Islet precursor cell (in vitro differentiated cells): ENCODE measurements at places on chromosomes 12 and 14.
A peak's percentile ranks its signal among the peaks of the same experiment; 100 is the strongest.

DNA sequence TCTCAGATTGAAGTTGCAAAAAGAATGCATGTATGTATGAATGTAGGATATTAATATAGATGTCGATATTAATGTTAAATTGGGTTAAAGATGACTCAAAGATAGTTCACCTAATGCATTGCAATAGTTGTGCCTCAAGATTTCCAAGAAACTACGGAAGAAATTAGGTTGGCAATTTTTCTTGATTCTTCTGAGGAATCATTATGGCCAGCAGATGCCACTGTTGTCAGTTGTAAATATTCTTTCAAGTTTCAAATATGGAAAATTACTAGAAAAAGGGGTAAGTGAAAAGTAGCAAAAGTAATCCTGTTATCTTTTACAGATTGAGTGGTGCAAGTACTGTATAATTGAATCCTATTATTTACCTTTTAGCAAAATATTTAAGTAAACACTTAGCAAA, 202.1 kb downstream of the ADAMTS20 start:
- no peak for DNase-seq

GRCh38 chr12:10220398-10221077, 7.9 kb downstream of the GABARAPL1 start:
- DNase-seq, result peak; percentile 36

GRCh38 chr12:28390761-28391385, 200.6 kb downstream of the CCDC91 start:
- no peak for DNase-seq

- no peak for DNase-seq
These were observed 59.5 kb downstream of the ARID2 start for GRCh38 chr12:45789025-45789424.

GRCh38 chr14:76953311-76953945, 75.1 kb downstream of the IRF2BPL start:
- peak; percentile 95 for DNase-seq

GRCh38 chr12:6620885-6621274, 13.7 kb upstream of the CHD4 start:
- no peak for DNase-seq

DNA sequence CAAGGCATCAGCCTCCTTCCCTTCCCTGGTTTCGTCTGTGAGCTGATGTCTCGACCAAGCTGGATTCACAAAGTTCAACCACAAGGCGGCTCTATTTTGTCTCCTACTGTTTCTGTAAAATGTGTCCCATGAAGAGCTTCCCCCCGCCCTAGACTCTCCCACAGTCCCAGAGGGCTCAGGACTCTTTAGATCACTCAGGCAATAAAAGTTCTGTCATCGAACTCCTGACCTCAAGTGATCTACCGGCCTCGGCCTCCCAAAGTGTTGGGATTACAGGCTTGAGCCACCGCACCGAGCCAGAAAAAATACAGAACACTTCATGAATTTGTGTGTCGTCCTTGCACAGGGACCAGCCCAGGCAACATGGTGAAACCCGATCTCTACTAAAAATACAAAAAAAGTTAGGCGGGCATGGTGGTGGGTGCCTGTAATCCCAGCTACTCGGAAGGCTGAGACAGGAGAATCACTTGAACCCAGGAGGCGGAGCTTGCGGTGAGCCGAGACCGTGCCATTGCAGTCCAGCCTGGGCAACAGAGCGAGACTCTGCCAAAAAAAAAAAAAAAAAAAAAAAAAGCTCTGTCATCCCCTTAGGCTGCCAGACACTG, 149.4 kb downstream of the BCL11B start:
- no peak for DNase-seq

DNA sequence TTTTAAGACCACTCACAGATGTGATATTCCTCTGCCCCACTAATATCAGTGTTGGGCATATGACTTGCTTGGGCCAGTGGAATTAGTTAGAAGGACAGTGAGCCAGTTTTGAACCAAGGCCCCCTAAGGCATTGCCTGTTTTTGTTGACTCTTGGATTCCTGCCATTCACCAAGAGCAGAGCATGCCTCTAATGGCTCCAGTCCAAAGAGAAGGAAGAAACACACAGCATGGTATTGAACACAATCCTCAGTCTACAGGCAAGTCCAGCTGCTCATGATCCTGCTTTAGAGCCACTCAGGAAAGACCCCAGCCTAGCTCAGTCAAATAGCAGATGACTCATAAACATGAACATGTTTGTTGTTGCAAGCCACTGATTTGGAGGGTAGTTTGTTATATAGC, 1201.5 kb downstream of the BCL11B start:
- DNase-seq, result no peak

GRCh38 chr12:62347922-62348650, 87.9 kb downstream of the USP15 start:
- DNase-seq, result no peak

GRCh38 chr12:104288635-104289274, 14.8 kb upstream of the EID3 start:
- DNase-seq, result peak; percentile 98

GRCh38 chr12:83161456-83161855, 474.8 kb downstream of the TMTC2 start:
- no peak for DNase-seq

DNA sequence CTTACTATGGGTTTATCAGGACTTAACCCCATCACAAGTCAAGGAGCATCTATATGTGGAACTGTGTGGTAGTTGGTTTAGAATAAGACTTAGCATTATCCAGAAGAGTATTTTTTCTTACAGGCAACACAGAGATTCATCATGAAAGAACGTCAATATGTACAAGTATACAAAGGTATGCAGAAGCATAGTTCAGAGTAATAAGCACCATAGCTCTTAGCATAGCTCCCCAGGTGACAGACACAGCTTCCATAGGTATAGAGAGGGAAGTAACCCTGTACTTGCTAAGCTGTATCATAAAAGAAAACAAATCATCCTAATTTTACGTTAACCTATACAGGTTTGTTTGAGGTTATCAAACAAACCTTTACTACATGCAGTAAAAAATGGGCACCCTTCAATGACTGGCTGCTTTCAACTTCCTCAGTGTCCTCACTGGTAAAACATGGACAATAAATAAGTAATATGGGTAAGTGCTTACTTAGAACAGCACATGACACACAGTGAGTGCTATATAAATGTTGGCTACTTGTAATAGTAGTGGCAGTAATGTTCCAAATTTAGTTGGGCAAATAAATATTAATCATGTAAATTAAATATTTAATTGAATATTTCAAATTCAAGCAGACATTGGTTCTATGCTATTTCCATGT, 50.9 kb downstream of the PTPN21 start:
- DNase-seq, result no peak

GRCh38 chr14:21041676-21042433, at the start of gene RNASE7:
Gene RNASE7 (plus strand): TSS chr14:21042362. CDS start chr14:21042993, 631 bp downstream.
- peak; percentile 69 for DNase-seq

- DNase-seq, result peak; percentile 84
These were observed at the start of gene MANSC1 for GRCh38 chr12:12349711-12350665. Gene MANSC1 (minus strand): TSS chr12:12350242. CDS start chr12:12343314, 6,928 bp downstream.

- DNase-seq, result no peak
These were observed 15.5 kb downstream of the E2F7 start for GRCh38 chr12:77049767-77050353.

GRCh38 chr12:53743266-53744129, 8.3 kb downstream of the CISTR start:
- peak; percentile 89 for DNase-seq

DNA sequence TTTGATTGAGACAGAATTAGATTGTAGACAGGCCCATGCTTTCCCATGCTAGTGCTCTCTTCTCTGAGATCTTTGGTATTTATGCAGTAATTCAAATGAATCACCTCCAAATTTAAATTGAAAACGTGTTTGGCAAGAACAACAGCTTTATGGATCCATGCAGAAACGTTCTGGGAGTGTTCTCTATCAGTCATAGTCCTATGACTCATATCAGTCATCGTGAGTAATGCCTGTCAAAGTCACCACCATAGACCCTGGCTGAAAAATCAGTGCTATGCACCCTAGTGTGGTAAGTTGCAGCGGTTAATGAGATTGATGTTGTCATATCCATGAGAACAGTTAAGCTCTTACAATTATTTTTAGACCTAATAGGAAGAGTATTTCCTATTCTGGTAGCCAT, 90.1 kb upstream of the FOXG1 start:
- DNase-seq, result no peak

GRCh38 chr14:56794088-56794556, 16.2 kb downstream of the OTX2 start:
- DNase-seq, result peak; percentile 61

DNA sequence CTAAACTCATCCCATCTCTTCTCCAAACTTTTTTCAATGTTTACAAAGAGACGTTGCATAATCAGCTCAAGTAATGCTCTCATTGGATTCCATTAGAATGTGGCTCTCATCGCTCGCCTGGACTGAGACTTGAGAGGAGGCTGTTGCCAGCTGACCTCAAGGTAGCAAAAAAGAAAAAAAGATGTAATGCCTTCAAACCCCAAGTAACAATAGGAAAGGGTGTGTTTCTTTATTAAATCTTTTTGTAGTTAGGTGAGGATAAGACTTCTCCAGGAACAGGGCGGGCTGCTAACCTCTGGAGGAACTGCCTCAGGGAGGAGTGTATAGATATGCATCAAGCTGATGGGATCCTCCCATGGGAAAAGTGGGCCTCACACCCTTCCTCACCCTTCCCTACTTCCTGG, 956 bp upstream of the PTHLH start:
- no peak for DNase-seq

DNA sequence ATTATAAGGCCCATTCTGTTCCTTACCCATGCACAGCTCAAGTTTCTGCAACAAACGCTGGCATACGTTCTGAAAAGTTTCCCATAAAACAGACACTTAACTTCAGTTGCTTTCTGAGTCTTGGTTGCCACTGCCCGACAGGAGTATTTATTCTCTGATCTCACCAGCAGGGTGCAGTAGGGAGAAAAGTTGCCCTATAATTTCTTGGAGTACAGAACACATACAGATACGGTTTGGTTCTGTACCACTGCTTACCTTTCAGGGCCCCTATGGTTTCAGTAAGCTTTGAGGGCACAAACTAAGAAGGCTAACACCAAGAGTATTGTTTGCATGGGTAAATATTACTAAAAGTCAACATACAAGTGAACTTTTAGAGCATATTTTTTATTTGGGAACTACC, 77.9 kb downstream of the SPATA7 start:
- DNase-seq, result no peak

- no peak for DNase-seq
These were observed 178.8 kb downstream of the CEP128 start for GRCh38 chr14:80762641-80763228.

DNA sequence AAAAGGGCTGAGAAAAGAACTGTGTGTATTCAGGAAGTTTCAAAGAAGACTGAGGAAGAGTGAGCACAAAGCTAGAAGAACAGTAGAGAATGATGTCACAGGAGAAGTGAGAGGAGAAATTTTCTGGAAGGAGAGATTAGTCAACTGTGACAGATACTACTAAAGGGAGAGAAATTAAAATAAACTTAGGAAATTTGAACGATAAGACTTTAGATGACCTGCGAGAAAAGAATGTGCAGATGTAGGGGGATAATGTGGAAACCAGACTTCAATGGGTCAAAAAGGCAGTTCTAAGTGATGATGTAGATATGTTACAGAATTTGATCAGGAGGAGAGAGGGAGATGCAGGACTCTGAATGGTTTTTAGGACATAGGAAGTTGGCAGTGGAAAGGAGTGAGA, 287.4 kb downstream of the SYT1 start:
- DNase-seq, result no peak

GRCh38 chr14:61671082-61671481, 24.2 kb upstream of the HIF1A start:
- DNase-seq, result no peak

DNA sequence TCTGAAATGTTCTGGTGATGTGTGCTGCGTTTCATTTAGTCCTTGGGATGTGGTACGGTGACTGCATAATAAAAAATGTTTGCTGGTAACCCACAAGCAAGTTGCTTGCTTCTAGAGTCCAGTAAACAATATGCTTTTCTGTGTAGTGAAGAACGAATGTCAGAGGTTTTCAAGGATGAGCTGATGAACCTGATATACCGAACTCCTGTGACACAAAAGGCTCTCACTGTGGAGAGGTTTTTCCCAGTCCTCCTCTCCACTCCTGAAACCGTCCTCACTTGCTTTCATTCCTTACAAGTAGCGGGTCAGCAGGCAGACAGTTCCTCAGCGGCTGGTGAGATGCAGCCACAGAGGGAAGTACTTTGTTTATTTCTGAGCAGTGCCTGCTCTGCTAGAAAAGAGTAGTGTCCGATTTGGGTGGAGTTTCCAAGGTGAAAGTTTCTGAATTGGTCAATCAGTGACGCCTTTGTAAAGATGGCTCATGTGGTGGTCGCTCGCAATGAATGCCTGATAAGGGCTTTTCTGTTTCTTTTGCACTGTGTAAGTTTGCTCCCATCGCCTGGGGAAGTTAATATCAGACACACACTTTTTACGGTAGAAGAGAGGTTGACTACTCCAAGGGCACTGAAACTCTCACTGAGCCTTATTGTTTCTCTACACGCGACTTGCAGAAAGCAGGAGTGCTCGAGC, 3.0 kb downstream of the ETV6 start:
- DNase-seq, result peak; percentile 71

DNA sequence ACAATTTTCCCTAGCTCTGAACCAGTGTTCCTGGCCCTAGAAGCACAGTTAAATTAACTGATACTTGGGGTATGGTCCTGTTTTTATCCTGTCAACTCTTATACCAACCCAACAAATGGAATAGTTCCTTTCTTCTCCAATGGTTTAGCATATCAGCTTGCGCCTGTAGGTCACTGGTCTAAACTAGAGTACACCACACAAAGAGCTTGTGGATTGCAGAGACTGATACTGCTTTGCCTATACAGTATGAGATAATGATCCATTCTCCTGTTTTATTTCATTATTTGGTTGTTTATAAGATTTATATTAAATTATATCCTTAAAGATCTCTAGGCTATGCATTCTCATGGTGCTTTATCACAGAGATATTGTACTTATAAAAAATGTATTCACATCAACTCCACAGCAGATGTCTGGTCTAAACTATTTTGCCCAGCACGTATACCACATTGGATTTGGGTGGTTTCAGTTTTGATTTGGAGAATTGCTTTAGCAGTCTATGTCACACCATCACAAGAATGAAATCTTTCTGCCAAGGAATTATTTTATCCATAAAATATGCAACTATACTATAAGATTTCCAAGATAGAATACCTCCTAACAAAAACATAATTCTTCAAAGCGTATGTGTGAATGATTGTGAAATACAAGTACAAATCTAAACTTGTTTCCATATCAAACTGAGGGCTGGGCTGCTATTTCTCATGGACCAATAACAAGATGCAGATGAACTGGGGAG, 142.1 kb downstream of the SLC16A7 start:
- no peak for DNase-seq

GRCh38 chr14:88556581-88556980, 1.8 kb upstream of the PTPN21 start:
- no peak for DNase-seq

GRCh38 chr14:24370748-24371147, 2.8 kb downstream of the NFATC4 start:
- no peak for DNase-seq
